GM04504 (cell line): ENCODE measurements at places on chromosomes 13 and 19.

GRCh38 chr19:47260476-47260875, 4.2 kb downstream of the CCDC9 start:
- DNase-seq: no peak

- DNase-seq: no peak
Measured at GRCh38 chr13:108402850-108403249, 133.3 kb downstream of the TNFSF13B start.

GRCh38 chr13:28620011-28620830, 38.7 kb upstream of the POMP start:
- DNase-seq: no peak

- DNase-seq: no peak
Measured at GRCh38 chr19:39915101-39915847, 19.2 kb downstream of the FCGBP start.

DNA sequence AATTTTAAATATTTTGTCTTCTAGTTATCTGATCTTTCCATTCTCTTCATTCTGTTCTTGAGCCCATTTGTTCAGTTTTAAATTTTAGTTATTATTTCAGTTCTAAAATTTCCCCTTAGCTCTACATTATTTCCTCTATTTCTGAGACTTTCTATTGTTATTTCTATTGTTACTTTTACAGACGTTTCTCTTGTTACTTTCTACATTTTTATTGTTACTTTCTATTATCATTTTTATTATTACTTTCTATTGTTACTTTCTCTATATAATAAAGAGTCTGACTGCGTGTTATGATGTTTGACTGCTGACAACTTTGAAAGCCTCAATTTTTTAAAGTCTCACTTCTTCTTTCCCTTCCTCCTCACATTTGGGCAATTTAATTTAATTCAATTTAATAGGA, 915.7 kb upstream of the PCDH20 start:
- no peak for DNase-seq

GRCh38 chr13:60689571-60689970, 292.6 kb downstream of the TDRD3 start:
- no peak for DNase-seq
